ACHN (cell line): ENCODE measurements at places on chromosomes 4 and X.

DNA sequence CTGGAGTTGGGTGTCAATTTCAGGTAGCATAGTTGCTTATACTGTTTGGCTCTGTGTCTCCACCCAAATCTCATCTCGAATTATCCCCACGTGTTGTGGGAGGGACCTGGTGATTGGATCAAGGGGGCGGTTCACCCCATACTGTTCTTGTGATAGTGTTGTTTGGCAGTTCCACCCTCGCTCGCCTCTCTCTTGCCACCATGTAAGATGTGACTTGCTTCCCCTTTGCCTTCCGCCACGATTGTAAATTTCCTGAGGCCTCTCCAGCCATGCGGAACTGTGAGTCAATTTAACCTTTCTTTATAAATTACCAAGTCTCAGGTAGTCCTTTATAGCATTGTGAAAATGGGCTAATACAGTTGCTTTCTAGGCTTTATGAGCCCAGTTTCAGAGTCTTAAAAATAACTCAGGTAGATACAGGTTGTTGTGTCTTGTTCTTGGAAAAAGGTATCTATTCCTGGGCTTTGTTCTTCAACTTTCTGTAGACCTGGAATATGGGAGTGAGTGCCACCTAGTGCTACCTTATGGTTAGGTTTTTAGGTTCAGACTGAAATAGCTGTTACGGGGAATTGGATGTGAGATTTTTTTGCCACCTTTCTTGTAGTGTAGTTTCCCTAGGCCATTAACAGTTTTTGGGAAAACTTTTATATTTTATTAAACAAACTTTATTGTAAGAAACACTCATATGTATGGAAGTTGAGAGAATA lies 15.6 kb downstream of the PGK1 start:
- no peak for DNase-seq

GRCh38 chr4:154425514-154425913 lies 66.1 kb downstream of the DCHS2 start:
- no peak for DNase-seq

GRCh38 chr4:138576684-138577083 lies 334.5 kb upstream of the SLC7A11 start:
- peak; percentile 33 for DNase-seq

GRCh38 chrX:118396113-118396512 lies 50.2 kb downstream of the WDR44 start:
- no peak for DNase-seq

DNA sequence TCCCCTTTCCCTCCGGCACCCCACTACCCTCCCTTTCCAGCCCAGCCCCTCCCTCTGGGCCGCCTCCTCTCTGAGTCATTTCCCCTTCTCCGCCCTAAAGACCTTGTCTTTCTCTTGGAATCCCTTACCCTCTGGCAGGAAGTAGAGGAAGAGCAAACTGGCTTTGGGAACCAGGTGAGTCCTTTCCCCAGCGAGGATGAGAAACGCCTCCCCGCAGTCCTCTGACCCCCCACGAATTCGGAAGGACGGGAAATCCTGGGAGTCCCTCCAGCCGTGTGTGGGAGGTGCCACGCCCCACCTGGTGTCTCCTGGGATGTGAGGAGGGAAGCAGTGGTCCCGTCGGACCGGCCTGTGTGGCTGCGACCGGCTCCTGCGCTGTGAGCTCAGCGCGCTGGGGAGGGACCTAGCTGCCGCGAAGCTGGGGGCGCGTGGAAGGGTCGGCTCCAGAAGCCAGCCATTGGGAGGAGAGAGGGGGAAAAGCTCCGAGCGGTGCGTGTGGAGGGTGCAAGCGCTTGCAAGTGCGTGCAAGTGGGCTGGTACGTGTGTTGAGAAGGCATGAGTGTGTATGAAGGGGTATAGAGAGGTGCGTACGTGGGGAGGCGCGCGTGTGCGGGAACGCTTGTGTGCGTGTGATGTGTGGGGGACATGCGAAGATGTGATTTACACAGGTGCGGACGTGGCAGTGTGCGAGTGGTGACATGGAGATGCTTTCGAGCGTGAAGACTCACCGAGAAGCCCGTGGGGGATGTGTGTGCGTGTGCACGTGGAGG lies 46.3 kb downstream of the TEX13B start:
- DNase-seq: peak; percentile 64

- no peak for DNase-seq
Observed at GRCh38 chr4:4269331-4269731, 20.6 kb downstream of the LYAR start.

DNA sequence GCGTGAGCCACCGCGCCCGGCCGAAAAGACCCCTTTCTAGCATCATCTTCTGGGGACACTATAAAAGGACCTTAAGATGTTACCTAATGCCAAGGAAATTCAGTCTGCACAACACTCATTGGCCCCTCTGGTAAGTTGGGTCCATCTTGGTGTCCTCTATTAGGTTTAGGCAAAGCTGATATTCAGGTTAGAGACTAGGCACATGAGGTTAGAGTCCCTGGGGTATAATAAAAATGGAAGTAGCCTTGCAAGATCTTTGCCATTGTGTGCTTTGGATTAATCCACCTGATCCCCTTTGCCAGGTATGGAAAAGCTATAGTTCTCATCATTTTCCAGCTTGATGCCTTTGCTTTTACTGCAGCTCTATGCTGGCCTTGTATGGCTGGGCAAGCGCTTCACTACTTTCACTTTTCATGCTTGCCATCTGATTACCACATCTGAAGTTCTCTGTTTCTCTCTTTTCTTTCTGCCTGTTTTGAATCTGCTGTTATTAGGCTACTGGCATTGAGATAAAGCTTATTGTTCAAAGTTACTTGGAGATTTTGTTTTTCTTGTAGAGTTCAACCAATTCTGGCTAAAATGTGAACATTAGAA lies 5.4 kb upstream of the ADH4 start:
- DNase-seq: no peak

- no peak for DNase-seq
Observed at GRCh38 chr4:174520660-174521059, 1.6 kb downstream of the HPGD start.

- DNase-seq: no peak
Observed at GRCh38 chr4:154838155-154838554, 57.1 kb downstream of the RBM46 start.

GRCh38 chrX:30039768-30040167 lies 175.6 kb upstream of the MAGEB2 start:
- DNase-seq: no peak

GRCh38 chrX:1496076-1496475 lies 40.9 kb downstream of the P2RY8 start:
- DNase-seq: no peak

- peak; percentile 35 for DNase-seq
Observed at GRCh38 chr4:14853176-14853943, 148.9 kb upstream of the CPEB2 start.

- no peak for DNase-seq
Observed at GRCh38 chr4:148857239-148857972, 415.2 kb upstream of the NR3C2 start.

GRCh38 chr4:138938366-138938690 lies 77.3 kb upstream of the NOCT start:
- DNase-seq: peak; percentile 43

DNA sequence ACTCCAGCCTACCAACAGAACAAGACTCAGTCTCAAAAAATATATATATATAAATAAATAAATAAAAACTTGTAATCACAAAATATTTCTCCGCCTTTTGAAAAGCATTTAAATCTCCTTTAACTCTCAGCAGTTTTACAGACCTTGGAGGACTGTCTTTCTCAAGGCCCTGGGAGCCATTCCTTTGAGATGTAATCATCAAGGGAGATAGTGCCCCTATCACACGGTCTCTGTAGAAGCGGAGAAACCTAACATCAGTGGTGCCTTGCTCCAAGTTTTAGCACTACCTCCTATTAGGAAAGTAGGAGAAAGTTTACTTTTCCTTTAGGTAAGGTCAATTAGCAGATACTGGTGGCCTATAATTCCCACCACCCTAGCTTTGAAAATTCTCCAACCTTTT lies 58.5 kb downstream of the ANTXR2 start:
- no peak for DNase-seq

DNA sequence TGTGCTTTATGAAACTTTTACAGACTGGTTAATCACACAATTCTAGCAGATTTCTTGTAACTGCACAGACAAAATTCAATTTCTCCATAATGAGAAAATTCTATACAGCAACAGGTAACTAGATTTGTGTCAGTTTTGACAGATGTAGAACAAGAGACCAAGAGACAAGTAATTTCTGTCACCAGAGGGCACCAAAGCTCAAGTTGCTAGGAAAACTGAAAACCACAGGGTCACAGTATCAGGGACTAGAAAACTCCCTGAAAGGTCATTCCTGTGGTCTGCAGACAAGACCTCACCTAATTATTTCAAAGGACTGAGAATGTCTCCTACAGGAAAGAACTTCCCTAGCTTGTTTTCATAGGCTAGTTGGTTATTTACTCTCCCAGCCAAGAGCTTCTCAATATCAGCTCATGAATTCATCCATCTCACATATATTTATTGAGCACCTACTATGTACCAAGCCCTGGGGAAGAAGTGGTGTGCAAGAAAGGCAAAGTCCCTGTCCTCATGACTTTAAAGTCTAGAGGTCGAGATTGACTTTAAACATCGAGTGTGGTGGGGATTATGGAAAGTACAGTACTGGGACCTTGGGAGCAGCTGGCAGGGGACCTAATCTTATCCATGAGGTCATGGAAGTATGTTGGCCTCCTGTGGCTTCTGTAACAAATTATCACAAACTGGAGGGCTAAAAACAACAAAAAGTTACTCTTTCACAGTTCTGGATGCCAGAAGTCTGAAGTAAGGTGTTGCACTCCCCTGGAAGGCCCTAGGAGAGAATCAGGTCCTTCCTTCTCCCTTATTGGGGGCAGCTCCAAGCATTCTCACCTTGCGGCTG lies 47.8 kb upstream of the SETD7 start:
- peak; percentile 65 for DNase-seq

- DNase-seq: no peak
Observed at GRCh38 chr4:73831569-73831968, 4.9 kb upstream of the CXCL6 start.

- DNase-seq: no peak
Observed at GRCh38 chr4:173398779-173399415, at the start of gene SCRG1. Gene SCRG1 (minus strand): TSS chr4:173399116. CDS start chr4:173391414, 7,702 bp downstream.

DNA sequence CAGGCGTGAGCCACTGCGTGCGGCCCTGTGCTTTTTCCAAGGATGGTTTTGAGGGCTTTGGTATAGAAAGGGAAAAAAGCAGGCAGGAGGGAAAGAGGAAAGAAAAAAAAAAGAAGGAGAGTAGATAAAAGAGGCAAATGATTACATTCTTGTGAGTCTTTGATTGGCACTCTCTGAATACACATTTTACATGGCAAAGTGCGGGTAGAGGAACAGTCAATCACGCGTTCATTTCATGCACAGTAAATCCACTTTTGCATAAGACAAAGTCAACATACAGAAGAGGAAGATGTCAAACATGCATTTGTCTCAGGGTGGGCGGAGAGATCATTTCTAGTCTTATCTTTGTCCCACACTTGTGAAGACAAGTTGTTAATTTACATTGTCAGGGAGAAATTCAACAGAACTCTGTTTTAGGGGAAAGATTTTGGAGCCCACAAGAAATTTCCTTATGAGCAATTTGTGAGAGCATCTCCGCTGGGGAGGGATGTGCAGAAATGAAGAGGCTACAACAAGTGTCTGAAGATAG lies 183.2 kb downstream of the DHRSX start:
- no peak for DNase-seq
